ENCODE measurements at places on chromosomes 11 and 22.
A peak's percentile ranks its signal among the peaks of the same experiment; 100 is the strongest.

DNA sequence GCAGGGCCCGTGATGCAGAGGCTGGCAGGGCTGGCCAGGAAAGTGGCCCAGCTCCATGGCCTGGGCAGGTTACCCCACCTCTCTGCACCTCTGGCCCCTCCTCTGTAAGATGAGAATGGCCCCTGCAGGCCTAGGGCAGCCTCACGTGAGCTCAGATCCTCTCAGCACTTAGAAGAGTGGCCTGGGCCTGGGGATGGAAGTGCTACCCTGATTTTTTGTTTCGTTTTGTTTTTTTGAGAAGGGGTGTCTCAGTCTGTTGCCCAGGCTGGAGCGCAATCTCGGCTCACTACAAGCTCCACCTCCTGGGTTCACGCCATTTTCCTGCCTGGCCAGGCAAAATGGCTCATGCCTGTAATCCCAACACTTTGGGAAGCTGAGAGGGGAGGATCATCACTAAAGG is 982 bp downstream of the APOBEC3H start:
- no peak for DNase-seq

- no peak for DNase-seq
Observed at GRCh38 chr11:13116491-13116890, 107.4 kb downstream of the RASSF10 start.

DNA sequence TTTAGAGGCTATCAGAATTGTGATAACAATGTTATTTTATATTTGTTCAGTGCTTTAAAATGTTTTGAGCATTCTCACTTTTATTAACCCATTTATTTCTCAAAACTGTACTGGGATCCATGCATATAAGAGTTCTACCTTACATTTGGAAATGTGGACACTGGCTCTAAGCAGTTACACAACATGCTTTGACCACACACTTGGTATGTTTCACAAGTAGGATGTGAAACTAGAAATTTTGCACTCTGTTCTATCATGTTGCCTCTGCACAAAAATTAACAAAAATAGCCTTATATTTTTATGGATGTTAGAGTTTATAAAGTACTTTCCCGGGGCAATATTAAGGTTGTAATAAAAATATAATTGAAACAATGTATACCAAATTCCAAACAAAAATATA is 126.9 kb upstream of the CHORDC1 start:
- no peak for DNase-seq

DNA sequence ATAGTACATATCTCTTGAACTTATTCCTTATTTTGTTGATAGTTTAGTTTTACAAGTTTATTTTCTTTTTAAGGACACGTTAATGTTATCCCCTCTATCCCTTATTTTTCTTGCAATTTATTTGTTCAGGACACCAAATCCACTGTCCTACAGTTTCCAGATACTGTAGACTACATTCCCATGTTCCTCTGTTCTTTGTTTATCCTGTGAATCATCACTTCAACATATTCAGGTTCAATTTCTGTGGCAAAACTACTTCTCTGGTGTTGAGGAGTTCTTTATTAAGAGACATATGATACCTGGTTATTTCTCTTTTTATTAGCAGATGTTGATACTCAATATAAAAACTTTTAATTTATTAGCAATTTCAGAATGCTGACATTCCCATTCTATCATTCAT is 72.8 kb upstream of the CLNS1A start:
- DNase-seq, result peak; percentile 6

All from astrocyte of the cerebellum (primary cell).